SK-N-SH treated with all-trans-retinoic acid at 6 μM for 48 hours (cell line): ENCODE measurements at places on chromosomes 6 and 20.

- no peak for ATAC-seq
Observed at GRCh38 chr20:63096681-63097335, 90.0 kb upstream of the BHLHE23 start.

- ATAC-seq = no peak
Observed at GRCh38 chr20:64148581-64148980, 15.7 kb upstream of the MYT1 start.

GRCh38 chr6:42963855-42964605, 3.5 kb downstream of the GNMT start:
- peak; percentile 83 for ATAC-seq

- no peak for ATAC-seq
Observed at GRCh38 chr6:20827798-20828197, 293.5 kb downstream of the CDKAL1 start.

- no peak for ATAC-seq
Observed at GRCh38 chr20:33835615-33836172, 24.5 kb downstream of the CHMP4B start.

DNA sequence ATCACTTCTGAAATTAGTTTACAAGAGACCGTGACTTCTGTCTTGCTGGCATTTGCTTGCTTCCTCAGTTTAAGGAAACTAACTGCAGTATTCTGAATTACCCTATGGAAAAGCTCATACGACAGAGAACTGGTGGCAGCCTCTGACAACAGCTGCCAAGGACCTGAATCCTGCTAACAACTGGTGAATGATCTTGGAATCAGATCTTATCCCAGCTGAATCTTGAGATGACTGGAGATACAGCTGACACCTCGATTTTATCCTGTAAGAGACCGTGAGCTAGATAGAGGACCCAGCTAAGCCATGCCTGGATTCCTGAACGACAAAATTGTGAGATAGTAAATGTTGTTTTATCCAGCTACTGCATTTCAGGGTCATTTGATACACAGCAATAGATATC, 202.3 kb downstream of the OGFRL1 start:
- no peak for ATAC-seq

- peak; percentile 31; the same call in 1 of the 3 replicates for ATAC-seq
Observed at GRCh38 chr6:82588020-82588419, 224.4 kb downstream of the TPBG start.
